Glomerular endothelial cell (primary cell): ENCODE measurements at places on chromosomes 3 and 15. TPM values are rescaled to one million over a fixed set of nuclear protein-coding genes. Genes with fewer than 3 reads are reported as not detected.

DNA sequence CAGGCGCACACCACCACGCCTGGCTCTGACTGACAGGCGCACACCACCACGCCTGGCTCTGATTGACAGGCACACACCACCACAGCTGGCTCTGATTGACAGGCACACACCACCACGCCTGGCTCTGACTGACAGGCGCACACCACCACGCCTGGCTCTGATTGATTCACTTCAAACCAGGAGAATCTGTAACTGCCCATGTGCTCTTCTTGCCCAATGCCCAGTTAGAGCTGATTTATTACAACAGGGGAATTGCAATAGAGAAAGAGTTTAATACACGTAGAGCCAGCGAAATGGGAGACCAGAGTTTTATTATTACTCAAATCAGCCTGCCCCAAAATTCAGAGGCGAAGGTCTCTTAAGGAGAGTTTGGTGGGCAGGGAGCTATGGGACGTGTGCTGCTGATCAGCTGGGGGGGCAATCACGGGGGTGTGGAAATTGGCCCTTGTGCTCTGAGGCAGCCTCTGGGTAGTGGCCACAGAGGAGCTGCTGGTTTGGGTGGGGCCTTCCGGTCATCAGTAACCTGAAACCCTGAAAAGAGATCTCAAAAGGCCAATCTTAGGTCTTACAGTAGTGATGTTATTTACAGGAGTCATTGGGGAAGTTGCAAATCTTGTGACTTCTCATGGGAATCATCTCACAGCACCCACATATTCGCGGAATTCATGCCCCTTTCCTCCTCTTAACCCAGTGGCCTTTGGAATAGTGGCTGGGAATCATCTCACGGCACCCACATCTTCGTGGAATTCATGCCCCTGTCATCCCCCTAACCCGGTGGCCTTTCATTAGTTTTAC lies 63.8 kb upstream of the TFRC start:
- DNase-seq, result no peak

DNA sequence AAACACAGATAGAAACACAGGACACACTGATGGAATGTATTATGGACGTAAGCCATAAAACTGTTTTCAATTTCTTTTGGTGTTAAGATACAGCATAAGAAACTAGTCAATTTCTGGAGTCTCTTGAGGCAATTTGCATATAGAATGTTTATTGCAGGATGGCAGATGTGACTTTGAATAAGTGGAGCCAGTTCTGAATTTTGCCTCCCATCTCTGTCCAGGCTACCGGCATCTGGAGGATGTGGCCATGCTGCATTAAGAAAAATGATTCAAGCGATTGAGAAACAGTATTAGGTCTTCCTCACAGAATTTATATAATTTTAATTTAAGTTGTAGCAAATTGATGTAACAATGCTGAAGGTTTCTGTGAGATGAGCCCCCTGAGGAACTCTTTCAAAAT lies 81.5 kb downstream of the CHST2 start:
- no peak for DNase-seq

The ITIH1 gene
- not detected in 2 replicates for total RNA-seq

GRCh38 chr3:32430900-32431299 lies 39.2 kb downstream of the CMTM7 start:
- DNase-seq, result no peak

The GCSAM gene
- total RNA-seq, result not detected in 2 replicates

DNA sequence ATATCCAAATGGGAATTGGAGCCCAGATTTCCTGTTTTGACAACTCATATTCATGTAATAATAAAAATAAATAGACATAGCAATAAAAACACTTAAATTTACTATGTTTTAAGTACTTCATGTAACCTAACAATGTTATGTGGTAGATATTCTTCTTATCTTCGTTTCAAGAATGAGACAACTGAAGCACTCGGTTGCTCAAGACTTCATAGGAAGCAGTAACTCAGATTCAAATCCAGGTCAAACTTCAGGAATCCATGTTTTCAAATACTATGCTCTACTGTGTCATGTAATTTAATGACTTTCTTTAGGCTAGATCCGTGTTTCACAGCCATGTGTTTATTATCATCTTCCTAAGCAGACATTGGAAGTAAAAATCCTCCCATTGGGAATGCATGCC lies 492.2 kb downstream of the CNTN3 start:
- no peak for DNase-seq

The ALG1L2 gene
- total RNA-seq, result not detected in 2 replicates

The XYLB gene
- total RNA-seq, result 3.1 and 7.8 TPM in 2 replicates

DNA sequence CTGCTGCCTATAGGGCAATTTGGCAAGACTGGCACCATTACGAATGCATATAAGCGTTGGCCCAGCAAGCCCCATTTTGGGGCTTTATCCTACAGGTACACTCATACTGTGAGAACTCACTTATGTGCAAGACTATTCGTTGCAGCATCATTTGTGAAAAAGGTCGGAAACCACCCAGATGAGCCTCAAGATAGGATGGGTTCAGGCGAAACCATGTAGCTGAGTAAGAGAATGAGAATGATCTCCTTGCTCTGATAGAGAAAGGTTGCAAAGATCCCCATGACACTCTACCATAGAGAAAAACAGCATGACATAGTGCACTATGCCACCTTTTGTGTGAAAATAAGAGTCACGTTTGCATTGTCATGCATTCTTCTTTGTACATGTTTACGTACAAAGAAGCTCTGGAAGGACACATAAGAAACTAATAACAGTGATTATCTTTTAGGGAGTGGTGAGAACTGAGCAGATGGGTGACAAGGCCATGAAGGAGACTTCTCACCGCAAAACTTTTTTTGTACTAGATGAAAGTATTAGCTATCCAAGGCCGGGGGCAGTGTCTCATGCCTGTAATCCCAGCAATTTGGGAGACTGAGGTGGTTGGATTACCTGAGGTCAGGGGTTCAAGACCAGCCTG lies 50.0 kb downstream of the RHCG start:
- no peak for DNase-seq

DNA sequence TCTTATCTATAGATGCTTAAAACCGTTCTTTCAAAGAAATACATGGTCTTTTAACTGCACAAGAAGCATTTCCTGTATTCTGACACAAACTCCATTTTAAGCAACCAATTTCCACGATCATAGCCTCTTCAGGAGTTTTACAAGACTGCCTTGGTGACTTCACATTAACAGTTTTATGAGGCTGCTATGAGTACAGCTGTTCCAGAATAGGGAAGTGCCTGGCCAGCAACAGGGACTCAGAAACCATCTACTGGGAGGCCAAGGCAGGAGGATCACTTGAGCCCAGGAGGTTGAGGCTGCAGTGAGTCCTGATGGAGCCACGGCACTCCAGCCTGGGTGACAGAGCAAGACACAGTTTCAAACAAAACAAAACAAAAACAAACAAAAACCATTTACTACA lies 78.4 kb downstream of the B3GNT5 start:
- no peak for DNase-seq

The XCR1 gene
- total RNA-seq, result not detected in 2 replicates

The ST6GAL1 gene
- total RNA-seq, result 81.4 and 89.0 TPM in 2 replicates

- DNase-seq, result no peak
Measured at GRCh38 chr3:58646503-58646902, 20.1 kb downstream of the FAM3D start.

The PLSCR2 gene
- not detected in 2 replicates for total RNA-seq

DNA sequence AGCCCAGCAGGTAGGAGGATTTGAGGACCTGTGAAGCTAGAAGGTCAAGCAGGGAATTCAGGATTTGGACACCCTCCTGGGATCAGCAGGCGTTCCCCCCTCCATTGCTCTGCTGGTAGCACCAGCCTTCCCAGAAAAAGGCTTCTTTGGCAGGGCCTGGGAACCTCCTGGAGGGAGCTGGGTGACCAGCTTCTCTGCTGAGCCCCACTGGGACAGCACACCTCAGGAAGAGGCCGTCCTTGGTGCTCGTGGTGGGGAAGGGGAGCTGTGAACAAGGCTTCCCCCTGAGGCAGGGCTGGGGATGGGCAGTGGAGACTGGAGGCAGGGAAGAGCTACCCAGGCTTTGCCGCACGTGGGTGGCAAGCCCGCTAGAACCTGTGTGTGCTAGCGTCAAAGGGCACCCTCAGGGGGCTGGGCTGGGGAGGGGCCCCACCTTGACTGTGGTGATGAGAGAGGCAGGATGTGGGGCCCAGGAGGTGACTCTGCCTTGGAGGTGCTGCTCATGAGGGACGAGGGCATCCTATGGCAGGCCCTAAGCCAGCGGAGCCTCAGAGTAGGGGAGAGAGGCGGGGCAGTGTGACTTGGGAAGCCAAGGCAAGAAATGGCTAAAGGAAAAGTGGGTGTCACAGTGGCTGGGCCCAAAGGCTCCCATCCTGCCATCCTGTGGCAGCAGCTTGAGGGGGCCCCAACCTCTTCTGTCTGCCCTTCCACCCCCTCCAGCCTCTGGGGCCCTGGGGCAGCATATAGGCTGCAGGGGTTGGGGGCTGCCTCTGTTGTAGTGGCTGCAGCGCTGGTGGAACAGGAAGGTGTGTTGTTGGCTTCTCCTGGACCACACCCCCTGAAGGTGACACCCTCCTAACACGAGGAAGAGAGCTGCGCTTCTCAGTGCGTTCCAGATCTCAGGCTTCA lies 20.7 kb downstream of the KLF13 start:
- DNase-seq, result no peak

GRCh38 chr3:47482366-47482765 lies 6.6 kb upstream of the SCAP start:
- no peak for DNase-seq

The CADM2 gene
- not detected in 2 replicates for total RNA-seq

The ZBBX gene
- total RNA-seq, result 0.47 TPM in 1 of 2 replicates, not detected in the other

The AP3B2 gene
- not detected in 2 replicates for total RNA-seq

DNA sequence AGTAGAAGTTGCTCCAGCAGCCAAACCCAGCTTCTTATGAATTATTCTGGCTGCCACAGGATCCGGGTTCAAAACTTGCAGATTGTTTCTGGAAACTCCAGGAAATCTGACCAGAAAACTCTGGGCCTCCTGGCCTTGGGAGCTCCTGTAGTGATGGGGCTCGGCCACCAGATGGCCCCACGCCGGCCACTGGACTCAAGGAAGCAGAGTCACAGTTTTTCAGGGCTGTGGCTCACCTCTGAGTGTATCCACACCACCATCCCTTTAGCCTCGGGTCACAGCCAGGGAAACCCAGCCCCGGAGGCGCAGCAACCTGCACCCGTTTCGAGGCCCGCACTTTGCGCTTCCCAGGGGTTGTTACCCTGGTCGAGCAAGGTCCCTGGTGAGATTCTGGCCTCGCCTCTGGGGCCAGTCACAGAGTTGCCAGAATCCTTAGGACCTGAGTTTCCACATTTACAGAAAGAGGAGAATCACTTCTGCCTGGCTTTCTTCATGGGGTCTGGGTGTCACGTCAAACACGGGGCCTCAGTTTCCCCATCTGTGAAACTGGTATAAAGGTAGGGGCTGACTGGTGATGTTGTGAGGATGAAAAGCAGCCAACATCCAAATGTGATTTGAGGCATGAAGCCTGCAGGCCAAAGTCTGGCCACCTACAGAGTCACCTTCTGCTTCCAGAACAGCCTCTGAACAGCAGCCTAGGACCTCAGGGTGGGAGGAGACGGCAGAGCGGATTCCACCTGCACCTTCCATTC lies 53.5 kb upstream of the LCTL start:
- no peak for DNase-seq

GRCh38 chr3:167302678-167303077 lies 77.4 kb downstream of the ZBBX start:
- DNase-seq, result no peak

The RBM6 gene
- 45.8 and 61.6 TPM in 2 replicates for total RNA-seq

- peak; percentile 55 for DNase-seq
Measured at GRCh38 chr3:79032686-79033318, 735.0 kb downstream of the ROBO1 start.

The SLC28A2 gene
- total RNA-seq, result not detected in 2 replicates

The LMAN1L gene
- total RNA-seq, result 0.64 TPM in 1 of 2 replicates, not detected in the other

DNA sequence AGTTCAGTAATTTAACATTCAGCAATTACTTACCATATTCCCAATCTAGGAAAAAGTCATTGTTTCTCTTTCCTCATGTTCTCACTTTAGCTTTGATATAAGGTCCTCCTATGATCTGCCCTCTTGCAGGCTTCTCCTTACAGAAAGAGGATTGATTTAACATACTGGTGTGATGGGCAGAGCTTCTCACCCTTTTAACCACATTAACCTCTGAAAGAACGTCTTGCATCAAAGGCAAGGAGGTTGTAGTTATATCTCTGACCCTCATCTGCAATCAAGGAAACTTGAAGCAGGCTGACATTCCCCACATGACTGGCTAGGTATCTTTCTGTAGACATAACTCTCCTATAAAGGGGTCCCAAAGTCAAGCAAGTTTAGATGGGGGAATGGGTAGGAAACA lies 39.5 kb downstream of the BTLA start:
- DNase-seq, result no peak

GRCh38 chr15:43998607-43999006 lies 171.8 kb downstream of the WDR76 start:
- DNase-seq, result peak; percentile 80

DNA sequence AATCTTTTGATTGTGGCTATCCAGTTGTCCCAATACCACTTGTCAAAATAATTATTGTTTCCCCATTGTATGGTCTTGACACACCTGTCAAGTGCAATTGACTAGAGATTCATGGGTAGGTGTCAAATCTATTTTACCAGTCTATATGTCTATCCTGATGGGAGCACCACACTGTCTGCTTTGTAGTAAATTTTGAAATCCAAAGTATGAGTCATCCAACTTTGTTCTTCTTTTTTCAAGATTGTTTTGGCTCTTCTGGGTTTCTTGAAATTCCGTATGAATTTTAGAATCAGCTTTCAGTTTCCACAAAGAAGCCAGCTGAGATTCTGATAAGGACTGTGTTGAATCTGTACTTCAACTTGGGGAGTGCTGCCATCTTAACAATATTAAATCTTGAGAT lies 71.9 kb downstream of the CSNK1G1 start:
- no peak for DNase-seq

GRCh38 chr15:66773129-66773873 lies 71.3 kb downstream of the SMAD6 start:
- no peak for DNase-seq

- no peak for DNase-seq
Measured at GRCh38 chr15:99053380-99054024, 45.9 kb upstream of the PGPEP1L start.

- peak; percentile 76 for DNase-seq
Measured at GRCh38 chr15:70269991-70270751, 172.5 kb upstream of the TLE3 start.

DNA sequence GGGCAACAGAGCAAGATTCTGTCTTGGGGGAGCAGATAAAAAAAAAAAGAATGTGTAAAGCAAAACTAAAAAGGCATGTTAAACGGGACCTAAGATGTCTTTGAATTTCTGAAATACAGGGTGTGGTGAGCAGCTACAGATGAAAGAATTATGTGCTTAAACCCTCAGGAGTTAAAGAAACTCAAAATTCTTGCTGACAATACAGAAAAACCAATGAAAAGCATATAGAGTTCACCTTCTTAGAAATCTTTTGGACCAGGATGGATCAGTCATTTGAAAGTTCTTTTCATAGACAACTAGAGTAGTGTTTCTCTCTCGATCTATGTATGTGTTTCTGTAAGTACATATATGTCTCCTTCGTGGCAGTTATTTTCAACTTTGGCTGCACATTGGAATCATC lies 31.4 kb downstream of the TUBGCP4 start:
- no peak for DNase-seq

The SLC6A11 gene
- not detected in 2 replicates for total RNA-seq

GRCh38 chr3:6229778-6230410 lies 631.0 kb upstream of the GRM7 start:
- DNase-seq, result no peak

The ADAMTS9 gene
- total RNA-seq, result 72.1 and 96.2 TPM in 2 replicates

The ARHGEF26 gene
- total RNA-seq, result 0.92 and 4.6 TPM in 2 replicates

The CACNA2D2 gene
- 0.10 TPM in 1 of 2 replicates, not detected in the other for total RNA-seq
